Activated T-cell treated with anti-CD3 and anti-CD28 coated beads, Interleukin-2, amount 50 U/mL, for 24 hours (primary cell): ENCODE measurements at places on chromosomes 5 and 9.

GRCh38 chr9:33388110-33388994 lies 14.0 kb downstream of the AQP7 start:
- no peak for DNase-seq

- no peak for DNase-seq
Measured at GRCh38 chr5:32612134-32612888, 27.0 kb downstream of the SUB1 start.

DNA sequence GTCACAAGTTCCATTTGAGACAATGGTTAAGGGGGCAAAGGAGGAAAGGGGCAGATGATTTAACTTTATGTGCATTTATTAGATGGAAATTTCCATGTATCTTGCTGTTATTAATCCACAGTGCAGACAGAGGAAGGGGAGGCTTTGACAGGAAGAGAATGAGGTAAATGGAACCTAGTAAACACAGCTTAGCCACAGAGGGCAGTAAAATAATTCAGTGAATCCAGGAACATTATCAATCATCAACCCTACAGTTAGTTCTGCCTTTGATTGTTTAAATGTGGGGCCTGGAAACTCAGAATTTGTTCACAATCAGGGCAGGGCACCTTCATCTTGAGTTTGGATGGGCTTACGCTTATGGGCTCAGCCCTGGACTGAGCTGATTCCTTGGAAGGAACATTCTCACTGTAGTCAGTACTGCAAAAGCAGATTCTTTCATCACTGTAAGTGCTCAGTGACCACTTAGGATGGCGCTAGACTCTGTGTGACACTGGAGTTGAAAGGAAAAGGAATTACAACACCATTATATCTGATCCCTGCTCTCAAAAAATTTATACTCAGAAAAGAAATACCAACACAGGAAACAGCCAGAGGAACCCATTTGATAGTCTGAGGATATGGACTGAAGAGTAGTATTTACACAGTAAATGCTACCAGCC lies 169.5 kb downstream of the PIK3R1 start:
- no peak for DNase-seq

DNA sequence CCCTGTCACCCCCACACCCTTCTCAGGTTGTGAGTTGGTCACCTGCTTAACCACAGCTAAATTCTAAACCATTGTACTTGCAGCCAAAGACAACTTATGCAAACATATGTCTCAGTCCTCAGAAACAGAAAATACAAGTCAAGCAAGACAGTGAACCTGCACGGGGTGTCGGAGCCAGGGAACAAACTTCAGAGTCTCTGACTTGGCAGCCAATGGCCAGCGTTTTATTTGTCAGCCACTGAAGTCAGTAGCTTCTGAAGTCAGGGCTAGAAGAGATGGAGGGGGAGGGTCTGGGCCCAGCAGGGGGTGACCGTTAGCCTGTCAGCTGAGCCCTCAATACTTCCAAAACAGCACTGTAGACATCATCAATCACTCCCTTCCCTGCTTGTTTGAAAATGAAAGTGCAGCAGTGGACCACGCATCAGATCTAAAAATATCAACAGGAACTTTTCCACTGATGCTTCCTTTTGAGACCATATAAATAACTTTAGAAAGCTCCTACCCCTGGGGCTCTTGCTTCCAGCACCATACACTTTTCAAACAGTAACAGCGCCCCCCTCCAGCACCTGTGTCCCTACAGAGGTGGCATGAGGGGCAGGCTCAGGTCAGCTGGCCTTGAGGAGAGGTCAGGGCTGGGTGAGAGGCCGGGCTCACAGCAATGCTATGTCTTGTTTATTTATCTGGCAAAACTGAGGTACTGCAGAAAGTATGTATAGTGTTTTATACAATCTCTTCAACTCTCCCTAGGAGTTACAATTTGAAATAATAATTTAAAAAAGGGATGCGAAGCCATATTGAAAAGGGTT lies 142.5 kb downstream of the ACER2 start:
- no peak for DNase-seq

- DNase-seq: no peak
Measured at GRCh38 chr5:93675460-93676450, 65.6 kb downstream of the POU5F2 start.

GRCh38 chr9:69066955-69067354 lies 31.4 kb downstream of the FXN start:
- no peak for DNase-seq

GRCh38 chr5:1053391-1054017 lies 44.9 kb downstream of the NKD2 start:
- DNase-seq: no peak

GRCh38 chr9:129761901-129762369 lies 9.1 kb upstream of the PTGES start:
- no peak for DNase-seq

DNA sequence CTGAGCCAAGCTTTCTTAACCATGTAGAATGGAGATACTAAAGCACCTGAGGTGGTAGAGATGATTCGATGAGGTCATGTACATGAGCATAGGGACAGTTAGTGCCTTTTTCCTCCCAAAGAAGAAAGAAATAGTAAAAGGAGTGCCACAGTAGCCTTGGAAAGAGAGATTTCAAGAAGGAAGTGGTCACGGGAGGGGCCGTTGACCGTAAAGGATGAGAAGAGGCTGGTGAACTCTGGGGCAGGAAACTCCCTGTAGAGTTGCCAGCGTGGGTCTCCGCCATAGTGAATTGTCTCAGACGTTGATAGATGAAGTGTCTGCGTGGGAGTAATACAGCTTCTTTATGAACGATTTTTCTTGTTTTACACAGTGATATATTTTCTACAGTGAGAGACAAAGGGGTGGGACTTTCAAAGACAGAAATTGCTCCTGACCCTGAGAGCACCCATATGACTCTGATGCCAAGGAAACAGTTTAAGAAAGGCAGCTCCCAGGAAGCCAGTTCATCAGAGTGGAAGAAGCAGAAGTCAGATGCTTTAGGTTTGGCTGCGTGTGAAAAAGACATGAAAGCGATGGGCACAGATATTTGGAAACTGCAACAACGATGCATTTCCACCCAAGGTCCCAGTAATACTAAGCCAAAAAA lies 41.3 kb downstream of the UGCG start:
- DNase-seq: peak; percentile 71

DNA sequence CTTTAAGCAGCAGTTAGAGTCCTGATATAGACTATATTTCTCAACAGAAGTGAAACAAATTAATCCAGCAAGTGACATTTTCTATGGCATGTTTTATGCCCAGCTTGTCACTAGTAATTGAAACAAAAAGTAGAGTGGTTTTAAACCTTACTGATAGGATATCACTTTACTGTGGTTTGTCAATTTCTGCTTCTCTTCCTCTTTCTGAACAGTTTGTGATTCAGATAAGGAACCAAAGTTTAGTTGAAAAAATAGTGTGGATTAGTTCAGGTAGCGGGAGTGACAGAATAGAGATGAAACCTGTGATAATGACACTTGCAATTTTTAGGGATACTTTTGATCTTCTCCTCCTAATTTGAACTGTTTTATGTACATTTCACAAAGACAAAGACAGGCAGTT lies 485.7 kb upstream of the EDIL3 start:
- no peak for DNase-seq

DNA sequence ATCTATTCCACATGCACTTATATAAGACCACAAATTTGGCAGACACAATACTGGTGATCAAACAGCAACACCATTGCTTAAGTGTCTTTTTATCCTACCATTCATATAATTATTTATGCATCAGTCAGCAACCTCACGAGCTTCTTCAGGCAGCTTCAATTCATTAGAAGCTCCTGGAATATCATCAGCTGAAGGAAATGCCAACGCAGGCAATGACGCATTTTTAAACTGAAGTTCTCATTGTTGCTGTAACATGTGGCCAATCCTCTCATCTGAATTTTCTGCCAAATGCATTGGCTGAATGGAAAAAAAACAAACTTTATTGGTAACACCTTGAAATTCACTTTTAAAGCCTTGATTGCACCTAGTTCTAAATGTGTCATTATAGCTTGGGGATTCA lies 376.4 kb upstream of the RGMB start:
- no peak for DNase-seq

- DNase-seq: no peak
Measured at GRCh38 chr5:180143656-180144364, 65.2 kb downstream of the RASGEF1C start.

GRCh38 chr9:129552064-129552463 lies 68.8 kb downstream of the C9orf50 start:
- DNase-seq: no peak
